Stimulated activated CD4-positive, alpha-beta T cell treated with anti-CD3 and anti-CD28 coated beads, Interleukin-1b, Interleukin-23, amount 100 ng/mL, for 1 hour (primary cell): ENCODE measurements at places on chromosomes 3 and 15.

DNA sequence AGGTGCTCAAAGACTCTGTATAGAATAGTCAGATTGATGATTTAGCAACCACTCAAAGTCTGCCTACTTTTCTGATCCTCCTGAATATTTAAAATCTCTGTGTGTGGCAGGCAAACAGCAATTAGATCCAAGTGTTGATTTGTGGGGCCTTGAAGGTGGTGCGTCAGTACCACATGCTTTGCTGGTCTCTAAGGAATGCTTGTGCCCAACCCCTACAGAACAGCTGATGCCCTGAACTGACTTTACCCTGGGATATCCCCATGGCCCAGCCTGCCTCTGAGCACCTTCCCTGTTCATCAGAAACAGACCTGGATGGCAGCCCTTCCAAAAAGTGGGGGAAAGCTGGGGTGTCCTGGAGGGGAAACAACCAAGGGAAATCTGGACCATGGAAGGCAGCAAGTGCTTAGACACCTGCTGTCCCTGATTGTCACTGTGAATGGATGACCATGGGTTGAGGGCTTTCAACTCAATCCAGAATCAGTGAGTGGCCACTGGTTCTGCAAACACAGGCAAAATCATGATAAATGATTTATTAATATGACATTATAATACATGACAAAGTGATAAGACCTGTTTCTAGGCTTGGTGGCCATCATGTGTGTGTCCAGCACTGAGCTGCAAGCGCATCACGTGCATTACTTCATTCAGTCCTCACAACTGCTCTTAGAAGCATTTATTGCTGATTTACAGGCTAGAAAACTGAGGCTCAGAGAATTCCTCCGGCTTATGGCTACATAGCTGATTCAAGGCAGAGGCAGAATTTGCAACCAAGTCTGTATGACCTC, 76.1 kb upstream of the TPM1 start:
- DNase-seq = no peak

GRCh38 chr3:73669260-73669659, 44.5 kb upstream of the PDZRN3 start:
- no peak for DNase-seq

GRCh38 chr15:34951993-34952392, 17.5 kb downstream of the AQR start:
- no peak for DNase-seq

GRCh38 chr3:141368062-141368924, at the start of gene ZBTB38:
Gene ZBTB38 (plus strand): TSS chr3:141368504. CDS start chr3:141442389, 73,885 bp downstream.
- DNase-seq = no peak

DNA sequence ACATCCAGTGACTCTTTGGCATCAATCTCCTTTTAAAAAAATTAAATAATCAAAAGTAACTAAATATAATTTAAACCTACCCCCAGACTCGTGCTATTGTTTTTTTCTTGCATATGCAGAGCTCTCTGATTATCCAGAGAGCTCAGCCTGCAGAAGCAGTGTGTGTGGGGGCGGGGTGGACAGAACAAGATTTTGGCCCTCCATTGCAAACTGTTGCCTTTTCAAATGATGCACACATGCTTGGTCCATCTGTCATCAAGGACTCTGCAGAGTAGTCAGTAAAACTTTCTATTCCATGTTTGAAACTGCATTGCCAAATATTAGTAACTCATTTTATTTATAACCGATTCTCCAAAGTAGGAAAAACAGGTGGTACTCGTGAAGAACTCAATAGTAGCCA, 28.6 kb upstream of the STXBP5L start:
- no peak for DNase-seq

- no peak for DNase-seq
Measured at GRCh38 chr3:171687581-171687980, 122.7 kb downstream of the PLD1 start.

GRCh38 chr15:94196531-94196930, 34.8 kb upstream of the MCTP2 start:
- no peak for DNase-seq

- DNase-seq = no peak
Measured at GRCh38 chr15:71085809-71086208, 29.5 kb upstream of the THSD4 start.

DNA sequence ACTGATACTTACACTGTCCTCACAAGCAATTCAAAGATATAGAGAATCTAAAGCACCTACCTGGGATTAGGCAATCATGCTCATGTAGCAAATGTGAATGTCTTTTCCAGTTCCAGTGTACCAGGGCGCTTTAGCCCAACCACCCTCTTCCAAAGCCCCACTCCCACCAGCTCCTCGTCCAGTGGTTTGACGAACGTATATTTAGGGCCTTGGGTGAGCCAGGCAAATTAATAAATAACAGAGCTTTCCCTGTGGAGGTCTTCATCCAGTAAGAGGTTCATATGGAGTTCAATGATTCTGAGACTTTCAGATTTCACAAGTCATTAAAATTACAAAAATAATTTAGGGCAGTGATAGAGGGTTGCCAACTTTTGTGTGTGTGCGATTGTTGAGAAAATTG, 162.3 kb upstream of the C2CD4B start:
- no peak for DNase-seq

DNA sequence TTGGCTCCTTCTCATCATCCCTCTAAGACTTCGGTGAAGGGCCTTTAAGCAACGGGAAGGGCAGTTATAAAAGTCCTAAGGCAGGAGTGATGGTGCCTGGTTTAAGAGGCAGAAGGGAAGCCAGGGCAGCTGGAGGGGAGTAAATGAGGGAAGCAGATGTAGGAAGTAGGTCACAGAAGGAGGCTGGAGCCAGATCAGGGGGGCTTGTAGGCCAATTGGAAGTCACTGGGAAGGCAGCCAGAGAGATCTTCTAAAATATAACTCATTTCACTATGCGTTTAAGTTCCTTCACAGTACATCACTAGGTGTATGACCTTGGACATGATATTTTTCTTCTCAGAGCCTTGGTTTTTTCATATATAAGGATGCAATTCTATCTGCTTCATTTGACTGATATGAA, 94.7 kb downstream of the MYH15 start:
- DNase-seq = no peak

DNA sequence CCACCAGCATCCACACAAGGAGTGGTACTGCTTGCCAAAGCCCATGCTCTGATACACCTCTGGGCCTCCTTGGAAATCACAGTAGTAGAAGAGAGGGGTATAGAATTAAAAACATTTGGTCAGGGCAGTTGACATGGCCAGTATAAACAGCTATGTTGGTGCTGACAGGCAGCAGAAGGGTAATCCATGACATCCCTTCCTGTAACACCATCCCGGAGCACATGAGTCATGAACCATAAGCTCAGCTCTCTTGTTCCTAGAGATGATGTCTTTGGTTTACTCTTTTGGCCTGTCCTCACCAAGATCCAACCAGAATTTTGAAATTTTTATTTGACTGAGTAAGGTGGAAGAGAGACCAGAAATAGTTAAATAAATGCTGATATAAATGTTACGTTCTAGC, 132.6 kb upstream of the CTDSPL start:
- DNase-seq = no peak

DNA sequence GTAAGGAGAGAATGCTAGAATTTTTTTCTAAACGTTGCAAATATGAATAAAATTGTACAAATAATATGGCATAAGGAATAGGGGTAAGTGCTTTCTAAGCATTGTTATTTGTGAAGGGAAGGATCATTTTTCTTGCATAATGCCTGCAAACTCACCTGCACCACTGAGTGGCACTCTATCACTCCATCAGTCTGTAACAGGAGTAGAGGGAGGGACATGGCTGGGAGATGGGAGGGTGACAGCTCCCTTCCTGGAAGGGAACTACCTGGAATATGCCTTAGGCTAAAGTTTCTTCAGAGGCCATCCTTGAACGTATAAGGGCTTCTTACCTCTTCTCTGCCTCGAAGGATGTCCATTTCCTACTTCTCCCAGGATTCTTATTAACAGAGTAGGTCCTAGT, 3.0 kb downstream of the NAALADL2 start:
- no peak for DNase-seq

DNA sequence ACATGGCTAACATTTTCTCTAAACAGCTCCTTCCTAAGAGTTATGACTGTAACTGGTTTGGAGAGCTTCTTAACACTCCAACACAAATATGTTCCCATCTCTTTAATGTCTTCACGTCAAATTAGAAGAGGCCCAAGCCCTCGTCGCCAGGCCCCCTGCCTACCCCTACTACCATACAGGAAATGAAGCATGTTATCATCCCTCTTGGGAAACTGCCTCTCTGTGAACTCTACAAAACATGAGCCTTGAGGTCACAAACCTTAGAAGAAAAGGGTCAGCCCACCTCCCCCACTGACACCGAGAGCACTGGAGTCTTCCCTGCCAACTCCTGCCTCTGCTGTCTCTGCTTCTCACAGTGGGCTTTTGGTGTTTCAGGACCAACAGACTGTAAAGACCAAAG, 243.1 kb upstream of the STT3B start:
- DNase-seq = no peak

DNA sequence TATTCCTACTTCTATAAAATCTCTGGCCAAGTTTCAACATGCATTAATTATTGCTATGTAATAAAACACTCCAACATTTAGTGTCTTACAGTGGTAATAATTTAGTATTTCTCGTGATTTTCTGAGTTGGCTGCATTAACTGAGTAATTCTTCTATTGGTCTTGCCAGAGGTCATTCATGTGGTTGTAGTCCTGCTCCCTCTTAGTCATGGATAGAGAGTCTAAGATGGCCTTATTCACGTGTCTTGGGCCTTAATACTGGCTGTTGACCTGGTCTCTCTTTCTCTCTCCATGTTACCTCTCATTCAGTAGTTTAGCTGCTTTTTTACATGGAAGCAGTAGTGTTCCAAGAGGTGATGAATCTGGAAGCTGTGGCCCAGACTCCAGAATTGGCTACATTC, 140.1 kb upstream of the ZBTB20 start:
- DNase-seq = no peak

GRCh38 chr15:99085413-99086326, 19.2 kb upstream of the SYNM start:
- DNase-seq = no peak
